ENCODE measurements at places on chromosomes 12 and 14. TPM values are rescaled to one million over a fixed set of nuclear protein-coding genes. Genes with fewer than 3 reads are reported as not detected.

The PLEKHG7 gene
- total RNA-seq = 0.65 TPM

The TCL1B gene
- total RNA-seq = not detected

The CACNA2D4 gene
- total RNA-seq = 0.34 TPM

The PLEKHH1 gene
- total RNA-seq = 127 TPM

The TESPA1 gene
- not detected for total RNA-seq

The SIX6 gene
- total RNA-seq = not detected

The PIP4K2C gene
- total RNA-seq = 38.4 TPM

- H3K4me3 ChIP-seq = no peak overlapping the region
- H3K4me1 ChIP-seq = peaks cover 1% of the 10 kb centered on the region
- DNase-seq = no peak
These were observed 302.5 kb upstream of the AMIGO2 start for GRCh38 chr12:47382305-47382704.

GRCh38 chr12:120183211-120183631 lies 11.3 kb downstream of the GCN1 start:
- peaks cover 21% of the 10 kb centered on the region for H3K36me3 ChIP-seq
- H3K27me3 ChIP-seq = no peaks in the 10 kb centered on the region
- DNase-seq = no peak
- peaks cover 3% of the 10 kb centered on the region for H3K4me1 ChIP-seq
- H3K4me3 ChIP-seq = no peak overlapping the region

- no peaks in the 10 kb centered on the region for H3K4me1 ChIP-seq
- no peak overlapping the region for H3K27ac ChIP-seq
- no peak for DNase-seq
- no peaks in the 10 kb centered on the region for H3K27me3 ChIP-seq
- H3K36me3 ChIP-seq = no peaks in the 10 kb centered on the region
- H3K4me3 ChIP-seq = no peak overlapping the region
These were observed 64.3 kb upstream of the CPNE8 start for GRCh38 chr12:38969706-38970105.

DNA sequence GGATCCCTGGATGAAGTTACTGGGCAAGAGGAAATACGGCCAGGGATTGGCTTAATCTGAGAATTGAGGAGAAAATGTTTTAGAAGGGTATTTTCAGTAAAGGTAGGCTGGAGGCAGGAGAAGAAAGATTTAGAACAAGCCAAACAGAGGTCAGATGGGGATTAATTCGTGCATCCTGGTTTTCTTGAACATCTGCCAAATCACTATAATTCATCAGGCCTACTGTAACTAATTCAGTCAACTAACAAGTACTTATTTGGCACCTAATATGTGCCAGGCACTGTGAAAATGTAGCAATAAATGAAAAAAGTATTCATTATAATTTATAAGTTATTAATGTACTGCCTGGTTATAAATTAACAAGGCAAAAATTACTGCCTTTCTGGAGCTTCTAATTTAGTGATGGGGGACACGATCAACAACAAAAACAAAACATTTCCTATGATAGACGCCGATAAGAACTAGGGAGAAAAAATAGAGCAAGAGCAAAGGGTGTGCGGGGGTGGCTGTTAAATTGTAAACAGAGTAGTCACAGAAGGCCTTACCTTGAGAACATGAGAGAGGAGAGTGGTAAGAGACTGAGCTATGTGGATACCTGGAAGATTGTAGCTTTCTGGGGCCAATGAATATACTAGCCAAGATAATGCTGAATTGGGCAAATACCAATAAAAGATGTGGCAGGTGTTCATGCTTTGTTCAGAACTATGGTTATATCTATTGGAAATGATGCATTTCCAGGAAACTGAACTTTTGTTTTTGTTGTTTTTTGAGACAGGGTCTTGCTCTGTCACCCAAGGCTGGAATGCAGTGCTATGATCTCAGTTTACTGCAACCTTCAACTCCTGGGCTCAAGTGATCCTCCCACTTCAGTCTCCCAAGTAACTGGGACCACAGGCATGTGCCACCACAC lies 34.0 kb downstream of the DUSP16 start:
- no peak for DNase-seq
- H3K4me1 ChIP-seq = peaks cover 29% of the 10 kb centered on the region
- H3K27me3 ChIP-seq = no peaks in the 10 kb centered on the region

DNA sequence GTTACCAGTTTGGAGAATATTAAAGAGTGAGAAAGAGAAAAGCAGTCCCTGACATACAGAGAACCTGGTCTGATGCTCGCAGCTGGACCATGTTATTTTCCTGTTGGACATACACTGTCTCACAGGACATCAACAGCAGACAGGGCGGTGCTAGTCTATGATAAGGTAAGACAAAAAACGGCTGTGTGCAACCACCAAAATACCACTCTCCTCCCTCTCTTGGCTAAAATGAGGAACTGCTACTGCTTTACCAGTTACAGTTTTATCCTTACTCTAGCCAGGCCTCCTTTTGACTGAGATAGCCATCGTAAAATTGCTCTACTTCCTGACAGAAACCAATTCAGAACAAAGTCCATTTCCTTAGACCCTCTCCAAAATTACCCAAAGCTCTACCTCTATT lies 47.0 kb upstream of the ERGIC2 start:
- peaks cover 4% of the 10 kb centered on the region for H3K36me3 ChIP-seq
- H3K4me1 ChIP-seq = no peaks in the 10 kb centered on the region
- no peaks in the 10 kb centered on the region for H3K27me3 ChIP-seq
- no peak overlapping the region for H3K27ac ChIP-seq
- no peak overlapping the region for H3K4me3 ChIP-seq
- no peak for DNase-seq

DNA sequence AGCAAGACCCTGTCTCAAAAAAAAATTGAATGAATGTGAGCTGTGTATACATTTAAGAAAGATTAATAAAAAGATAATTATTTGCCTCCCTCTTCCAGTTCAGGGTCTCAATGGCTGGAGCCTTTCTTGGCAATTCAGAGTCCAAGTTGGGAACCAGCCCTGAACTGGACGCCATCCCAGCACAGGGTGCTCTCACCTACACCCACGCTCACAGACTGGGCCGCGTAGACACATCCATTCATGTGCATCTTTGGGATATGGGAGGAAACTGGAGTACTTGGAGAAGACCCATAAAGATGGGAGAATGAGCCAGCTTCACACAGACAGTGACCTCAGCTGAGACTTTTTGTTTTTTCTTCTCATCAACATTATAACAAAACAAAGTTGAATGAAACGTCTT lies 6.5 kb downstream of the MAPK1IP1L start:
- no peaks in the 10 kb centered on the region for H3K27me3 ChIP-seq
- H3K4me3 ChIP-seq = no peak overlapping the region
- peaks cover 13% of the 10 kb centered on the region for H3K4me1 ChIP-seq
- H3K36me3 ChIP-seq = peaks cover 40% of the 10 kb centered on the region
- peak overlapping the region; percentile 62 for H3K27ac ChIP-seq
- DNase-seq = no peak

DNA sequence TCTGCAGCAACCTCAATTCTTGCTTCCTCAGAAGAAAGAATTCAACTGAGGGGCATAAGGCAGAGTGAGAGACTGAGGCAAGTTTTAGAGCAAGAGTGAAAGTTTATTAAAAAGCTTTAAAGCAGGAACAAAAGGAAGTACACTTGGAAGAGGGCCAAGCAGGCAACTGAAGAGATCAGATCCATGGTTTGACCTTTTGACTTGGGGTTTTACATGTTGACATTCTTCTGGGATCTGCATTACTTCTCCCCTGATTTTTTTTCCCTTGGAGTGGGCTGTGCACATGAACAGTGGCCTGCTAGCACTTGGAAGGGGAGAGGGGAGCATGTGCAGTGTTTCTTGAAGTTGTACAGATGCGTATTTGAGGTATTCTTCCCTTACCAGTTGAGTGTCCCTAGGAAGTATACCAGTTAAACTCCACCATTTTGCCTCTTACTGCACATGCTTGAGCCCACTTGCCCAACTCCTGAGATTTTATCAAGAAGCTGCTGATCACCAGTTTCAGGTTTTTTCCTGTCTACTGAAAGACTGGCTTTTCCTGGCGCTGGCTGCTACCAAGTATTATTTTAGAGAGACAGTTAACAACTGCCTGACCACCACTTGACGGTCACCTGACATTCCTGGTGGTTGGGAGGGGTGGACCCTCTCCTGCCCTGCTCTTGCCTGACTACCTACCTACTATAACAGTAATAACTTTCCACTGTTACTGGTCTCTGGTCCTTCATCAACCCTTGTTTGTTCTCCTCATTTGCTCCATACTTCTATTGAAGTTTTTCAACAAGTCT lies 26.0 kb upstream of the TMTC2 start:
- H3K27me3 ChIP-seq = no peaks in the 10 kb centered on the region
- H3K4me1 ChIP-seq = peaks cover 2% of the 10 kb centered on the region
- H3K4me3 ChIP-seq = no peak overlapping the region
- DNase-seq = no peak

DNA sequence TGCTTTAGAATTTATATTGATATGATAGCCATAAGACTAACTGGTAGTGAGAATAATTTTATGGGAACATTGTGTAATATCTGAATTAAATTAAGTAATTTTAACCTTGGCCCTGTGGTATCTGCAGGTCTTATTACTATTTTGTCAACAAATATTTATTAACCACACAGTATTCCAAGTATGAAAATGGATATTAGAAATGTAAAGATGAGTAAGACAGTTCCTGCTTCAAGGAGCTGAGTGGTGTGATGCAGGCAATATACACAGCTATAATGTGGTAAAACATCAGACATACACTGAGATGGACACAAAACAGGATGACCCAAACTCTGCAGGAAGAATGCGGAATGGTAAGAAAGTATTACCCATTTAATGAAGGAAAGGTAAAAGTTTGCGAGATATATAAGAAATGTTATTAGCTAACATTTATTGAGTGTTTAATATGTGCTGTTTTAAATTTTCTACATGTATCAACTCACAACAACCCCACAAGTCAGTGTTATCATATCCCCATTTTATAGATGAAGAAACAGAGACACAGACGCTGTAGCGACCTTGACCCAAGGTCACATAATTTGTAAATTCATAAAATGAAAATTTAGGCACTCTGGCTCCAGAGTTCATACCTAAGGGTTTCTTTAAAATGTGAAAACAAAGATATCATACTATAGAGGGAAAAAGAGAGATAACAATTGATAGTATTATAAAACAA lies 12.7 kb downstream of the ABCD2 start:
- no peak overlapping the region for H3K27ac ChIP-seq
- no peaks in the 10 kb centered on the region for H3K27me3 ChIP-seq
- H3K36me3 ChIP-seq = no peaks in the 10 kb centered on the region
- no peak overlapping the region for H3K4me3 ChIP-seq
- no peaks in the 10 kb centered on the region for H3K4me1 ChIP-seq

GRCh38 chr14:62181591-62181990 lies 419.4 kb downstream of the SNAPC1 start:
- no peak overlapping the region for H3K4me3 ChIP-seq
- no peak overlapping the region for H3K27ac ChIP-seq
- DNase-seq = no peak
- peaks cover 1% of the 10 kb centered on the region for H3K4me1 ChIP-seq
- H3K27me3 ChIP-seq = no peaks in the 10 kb centered on the region

- no peak overlapping the region for H3K27ac ChIP-seq
- peaks cover 73% of the 10 kb centered on the region for H3K27me3 ChIP-seq
- no peaks in the 10 kb centered on the region for H3K36me3 ChIP-seq
- DNase-seq = no peak
These were observed 88.5 kb upstream of the FZD10 start for GRCh38 chr12:130073721-130074120.

GRCh38 chr12:54296393-54297099 lies 4.3 kb downstream of the NFE2 start:
- H3K4me3 ChIP-seq = no peak overlapping the region
- peaks cover 43% of the 10 kb centered on the region for H3K4me1 ChIP-seq
- no peaks in the 10 kb centered on the region for H3K27me3 ChIP-seq

GRCh38 chr14:54664961-54665360 lies 98.0 kb downstream of the SAMD4A start:
- DNase-seq = no peak
- H3K4me3 ChIP-seq = no peak overlapping the region
- H3K27ac ChIP-seq = no peak overlapping the region
- H3K27me3 ChIP-seq = no peaks in the 10 kb centered on the region
- peaks cover under 1% of the 10 kb centered on the region for H3K4me1 ChIP-seq
- H3K36me3 ChIP-seq = no peaks in the 10 kb centered on the region

- no peaks in the 10 kb centered on the region for H3K36me3 ChIP-seq
- H3K27ac ChIP-seq = no peak overlapping the region
- no peak for DNase-seq
- H3K4me1 ChIP-seq = peaks cover 2% of the 10 kb centered on the region
These were observed 175.9 kb upstream of the C14orf180 start for GRCh38 chr14:104403421-104404220.

DNA sequence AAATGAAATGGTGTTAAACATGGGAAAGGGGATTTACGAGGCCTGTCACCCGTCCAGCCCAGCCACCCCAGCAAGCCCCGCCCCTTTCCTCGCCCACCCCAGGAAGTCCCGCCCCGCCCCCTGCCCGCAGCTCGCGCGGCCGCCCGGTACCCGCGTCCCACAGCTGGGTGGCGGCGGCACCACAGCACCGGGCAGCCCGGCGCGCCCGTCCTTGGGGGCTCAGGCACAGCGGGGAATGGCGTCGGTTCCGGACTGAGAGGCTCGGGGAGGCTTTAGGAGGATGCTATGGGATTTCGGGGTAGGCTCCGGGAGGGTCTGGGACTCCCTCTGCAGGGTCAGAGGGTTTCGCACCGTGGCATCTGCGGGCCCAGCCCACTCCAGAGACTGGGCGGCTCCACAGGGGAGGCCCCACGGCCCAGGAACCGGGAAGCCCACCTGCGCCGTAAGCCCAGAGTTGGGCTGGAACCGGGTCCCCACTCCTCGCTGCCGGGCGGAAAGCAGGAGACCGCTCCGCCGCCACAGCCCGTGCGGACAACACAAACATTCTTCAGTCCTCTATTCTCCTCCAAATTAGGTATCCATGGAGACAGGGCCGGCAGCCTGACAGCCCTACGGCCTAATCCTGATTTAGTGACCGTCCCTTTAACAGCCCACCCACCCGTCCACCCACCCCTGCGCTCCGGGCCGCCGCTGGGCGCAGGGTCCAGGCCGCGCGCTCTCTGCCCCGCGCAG lies 1.4 kb downstream of the FIGNL2 start:
- peaks cover 1% of the 10 kb centered on the region for H3K36me3 ChIP-seq
- H3K4me1 ChIP-seq = peaks cover 42% of the 10 kb centered on the region
- peak overlapping the region; percentile 87 for H3K4me3 ChIP-seq
- peak; percentile 55 for DNase-seq

DNA sequence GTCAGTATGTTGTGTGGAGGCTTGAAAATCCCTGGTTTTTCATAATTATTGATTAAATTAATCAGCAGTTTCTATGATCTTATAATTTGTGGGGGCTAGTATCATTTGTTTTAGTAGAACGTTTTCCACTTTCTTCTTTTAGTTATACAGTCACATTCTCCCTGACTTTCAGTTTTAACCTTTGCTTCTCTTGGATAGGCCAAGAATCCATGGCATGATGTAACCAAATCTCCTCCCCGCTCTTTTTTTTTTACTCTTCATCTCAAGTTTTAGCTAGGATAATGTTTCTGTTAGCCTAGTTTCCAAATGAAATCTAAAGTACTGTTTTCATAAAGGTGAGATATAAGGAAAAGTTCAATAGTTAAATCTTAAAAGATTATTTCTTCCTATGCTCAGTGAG lies 106.5 kb downstream of the TMEM117 start:
- DNase-seq = no peak
- H3K36me3 ChIP-seq = no peaks in the 10 kb centered on the region
- H3K4me1 ChIP-seq = no peaks in the 10 kb centered on the region
- no peak overlapping the region for H3K4me3 ChIP-seq

GRCh38 chr14:24817212-24818057 lies 183.4 kb upstream of the GZMB start:
- no peak overlapping the region for H3K4me3 ChIP-seq
- no peak for DNase-seq
- no peaks in the 10 kb centered on the region for H3K36me3 ChIP-seq
- H3K4me1 ChIP-seq = peaks cover 56% of the 10 kb centered on the region
- peak overlapping the region; percentile 63 for H3K27ac ChIP-seq
- no peaks in the 10 kb centered on the region for H3K27me3 ChIP-seq

GRCh38 chr12:116276652-116277466 lies 634 bp downstream of the MED13L start:
- H3K27ac ChIP-seq = peak overlapping the region; percentile 98
- peak overlapping the region; percentile 96 for H3K4me3 ChIP-seq
- H3K4me1 ChIP-seq = peaks cover 26% of the 10 kb centered on the region
- DNase-seq = peak; percentile 62
